ENCODE measurements at places on chromosomes 16 and 17.

- DNase-seq = no peak
These were observed 100.0 kb upstream of the CREBBP start for GRCh38 chr16:3980253-3981111.

DNA sequence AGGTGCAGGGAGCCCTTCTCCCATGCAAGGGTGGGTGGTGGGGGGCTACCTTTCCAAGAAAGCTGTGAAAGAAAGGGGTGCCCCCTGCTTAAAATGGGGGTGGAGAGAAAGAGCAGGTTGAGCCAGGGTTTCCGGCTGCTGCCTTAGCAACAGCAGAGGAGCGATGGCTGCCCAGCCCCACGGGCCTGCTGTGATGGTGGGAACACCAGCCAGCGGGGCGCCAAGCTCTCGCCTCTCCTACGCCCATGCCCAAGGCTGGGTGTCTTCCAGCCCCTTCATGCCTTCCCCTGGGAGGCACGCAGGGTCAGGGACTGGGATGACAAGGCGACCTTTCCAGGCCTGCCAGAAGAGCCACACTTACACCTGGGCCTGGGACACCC lies 3.0 kb downstream of the FMNL1 start:
- DNase-seq = no peak

DNA sequence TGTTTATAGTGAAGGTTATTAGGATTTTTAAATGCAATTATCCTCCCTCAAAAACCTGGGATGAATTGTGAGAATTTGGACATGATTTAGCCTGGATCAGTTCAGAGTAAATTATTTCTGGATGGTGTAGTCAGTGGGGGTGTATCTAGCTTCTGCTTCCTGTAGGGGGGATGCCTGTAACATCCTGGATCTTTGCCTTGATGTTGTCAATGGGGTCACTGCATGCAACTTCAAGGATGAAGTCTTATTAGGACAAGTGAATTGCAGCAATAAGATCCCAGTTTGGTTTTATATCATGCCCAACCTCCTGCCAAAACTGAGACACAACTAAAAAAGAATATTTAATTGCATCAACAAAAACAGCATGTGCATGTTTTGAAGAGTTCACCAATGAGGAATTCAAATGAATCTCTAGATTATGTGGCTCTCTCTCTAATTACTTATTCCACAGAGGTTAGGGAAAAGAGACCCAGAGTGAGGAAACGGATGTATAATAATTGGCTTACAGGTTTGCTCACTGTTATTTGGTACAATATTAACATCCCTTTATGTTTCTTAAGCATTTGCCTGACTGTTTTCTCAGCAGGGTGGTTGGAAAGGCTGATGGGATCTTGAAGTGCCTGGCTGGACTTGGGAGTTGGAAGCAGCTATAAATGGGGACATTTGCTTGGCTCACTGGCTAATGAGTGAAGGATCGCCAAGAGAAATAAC lies 159.8 kb downstream of the HS3ST3B1 start:
- no peak for DNase-seq

GRCh38 chr17:28612936-28613872 lies 781 bp downstream of the RSKR start:
- no peak for DNase-seq

DNA sequence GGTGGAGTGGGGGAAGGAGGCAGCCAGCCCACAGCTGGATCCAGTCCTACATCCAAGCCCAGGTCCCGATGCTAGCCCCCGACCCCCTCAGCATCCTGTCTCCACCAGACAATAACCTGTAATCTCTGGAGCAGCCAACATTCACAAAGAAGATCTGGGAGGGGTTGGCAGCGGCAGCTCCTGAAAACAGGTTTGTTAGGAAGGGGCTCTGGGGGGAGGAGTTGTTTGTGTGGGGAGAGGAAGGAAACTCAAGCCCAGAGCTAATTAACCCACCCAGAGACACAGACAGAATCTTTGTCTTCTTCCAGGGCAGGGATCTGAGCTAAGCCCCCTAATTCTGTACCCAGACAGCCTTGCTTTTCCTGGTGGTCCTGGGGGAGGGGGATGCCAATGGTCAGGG lies 4.6 kb upstream of the C17orf113 start:
- no peak for DNase-seq

GRCh38 chr16:56116577-56116964 lies 74.7 kb upstream of the GNAO1 start:
- DNase-seq = no peak

Data from NCI-H1694 treated with DMSO at 0.1 percent for 48 hours (cell line).